Hematopoietic multipotent progenitor cell treated with erythropoietin and hydrocortisone succinate and interleukin-3 and kit ligand, for 6 days (in vitro differentiated cells): ENCODE measurements at places on chromosomes 1 and 21.

DNA sequence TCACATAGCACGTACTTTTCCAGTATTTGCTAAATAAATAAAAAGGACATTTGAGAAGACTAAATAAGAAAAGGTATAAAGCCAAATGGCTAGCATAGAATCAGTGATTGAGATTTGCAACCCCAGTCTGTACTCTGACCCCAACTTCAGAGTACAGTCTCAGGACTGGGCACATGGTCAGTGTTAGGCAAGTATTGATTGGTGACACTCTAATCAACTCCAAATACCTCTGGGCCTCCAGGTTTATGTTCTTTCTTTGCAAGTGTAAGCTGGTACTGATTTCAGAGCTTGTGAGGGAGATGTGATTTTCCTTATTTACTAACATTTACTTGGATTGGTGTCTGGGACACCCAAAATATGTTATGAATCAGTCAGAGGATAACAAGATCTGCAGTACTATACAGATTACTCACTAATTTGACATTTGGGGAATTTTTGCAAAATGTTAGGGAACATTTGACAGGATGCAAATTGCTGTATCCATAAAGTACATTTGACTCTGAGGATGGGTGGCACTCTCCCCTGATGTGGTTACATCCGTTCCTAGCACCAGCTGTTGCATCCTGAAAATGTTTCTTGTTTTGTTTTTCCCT lies 34.2 kb downstream of the LMO4 start:
- no peak for DNase-seq

DNA sequence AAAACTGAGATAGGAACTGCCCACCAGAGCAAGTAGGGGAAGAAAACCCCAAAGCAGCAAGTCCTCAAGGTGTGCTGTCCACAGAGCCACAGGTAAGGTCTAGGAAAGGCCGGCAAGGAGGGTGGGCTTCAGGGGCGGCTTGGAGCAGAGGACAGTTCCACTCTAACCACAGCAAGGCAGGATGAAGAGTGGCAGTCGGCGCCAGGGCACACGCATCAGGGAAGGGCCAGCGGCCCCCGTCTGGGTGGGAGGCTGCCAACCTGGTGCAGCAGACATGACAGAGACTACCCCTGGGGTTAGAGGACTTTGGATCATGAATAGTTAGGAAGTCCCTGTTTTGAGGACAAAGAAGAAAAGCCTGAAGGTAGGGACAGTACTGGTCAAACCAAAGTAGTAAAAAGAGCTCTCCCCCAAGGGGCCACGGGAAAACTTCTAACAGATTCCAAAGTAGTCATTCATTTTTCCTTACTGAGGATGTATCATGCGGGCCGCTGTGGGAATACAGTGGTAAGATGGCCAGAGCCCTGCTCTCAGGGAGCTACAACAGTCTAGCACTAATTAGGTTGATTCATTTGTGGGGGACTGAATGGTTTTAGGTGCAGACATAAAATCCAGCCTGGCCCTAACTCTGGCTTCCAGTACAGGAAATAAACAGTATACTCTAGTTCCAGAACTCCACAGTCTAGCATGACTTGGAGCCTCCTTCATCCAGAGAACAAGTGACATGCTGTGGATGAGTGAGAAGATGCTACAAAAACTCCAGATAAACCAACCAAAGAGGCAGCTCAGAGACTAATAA lies 3.5 kb upstream of the RAP1GAP start:
- no peak for DNase-seq

DNA sequence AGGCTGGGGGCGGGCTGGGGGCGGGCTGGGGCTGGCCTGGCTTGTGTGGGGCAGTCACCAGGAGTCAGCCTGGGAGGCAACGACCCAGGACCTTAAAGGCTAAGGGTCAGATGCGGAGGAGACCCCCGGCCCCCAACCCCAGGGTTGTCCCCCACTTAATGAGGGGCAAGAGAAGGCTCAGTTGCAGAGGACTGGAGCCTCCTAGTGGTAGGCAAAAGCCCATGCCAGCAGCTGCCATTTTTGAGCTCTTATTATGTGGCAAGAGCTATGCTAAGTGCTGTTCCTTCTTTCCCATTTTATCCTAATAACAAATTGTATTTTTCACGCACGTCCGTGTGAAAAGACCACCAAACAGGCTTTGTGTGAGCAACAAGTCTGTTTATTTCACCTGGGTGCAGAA lies 8.0 kb downstream of the KIAA1614 start:
- peak; percentile 19 for DNase-seq

GRCh38 chr1:186653312-186653711 lies 26.9 kb downstream of the PTGS2 start:
- DNase-seq, result no peak

GRCh38 chr1:35808450-35809113 lies 766 bp downstream of the AGO4 start:
- DNase-seq, result peak; percentile 61

GRCh38 chr21:26377111-26377694 lies 195.9 kb downstream of the CYYR1 start:
- no peak for DNase-seq

- no peak for DNase-seq
Observed at GRCh38 chr1:15137809-15138208, 15.7 kb upstream of the TMEM51 start.

GRCh38 chr1:193456811-193457280 lies 270.4 kb upstream of the B3GALT2 start:
- DNase-seq, result no peak

DNA sequence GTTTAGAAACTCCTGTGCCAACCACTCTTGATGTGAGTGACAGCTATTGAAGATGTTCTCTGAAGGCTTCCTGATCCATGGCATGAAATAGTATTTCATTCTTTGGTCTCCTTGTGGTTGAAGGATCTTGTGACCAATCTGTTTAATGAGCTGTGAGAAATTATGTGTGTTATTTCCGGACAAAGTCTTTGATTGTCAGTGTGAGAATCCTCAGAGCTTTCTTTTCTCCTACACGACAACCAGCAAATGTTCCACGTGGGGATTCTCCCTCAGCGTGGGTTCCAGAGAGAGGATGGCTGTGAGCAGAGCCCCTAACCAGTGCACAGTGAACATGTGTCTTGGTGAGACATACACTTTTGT lies 45.0 kb upstream of the HOOK1 start:
- no peak for DNase-seq

GRCh38 chr1:231541842-231542241 lies 13.4 kb downstream of the TSNAX start:
- DNase-seq, result no peak

DNA sequence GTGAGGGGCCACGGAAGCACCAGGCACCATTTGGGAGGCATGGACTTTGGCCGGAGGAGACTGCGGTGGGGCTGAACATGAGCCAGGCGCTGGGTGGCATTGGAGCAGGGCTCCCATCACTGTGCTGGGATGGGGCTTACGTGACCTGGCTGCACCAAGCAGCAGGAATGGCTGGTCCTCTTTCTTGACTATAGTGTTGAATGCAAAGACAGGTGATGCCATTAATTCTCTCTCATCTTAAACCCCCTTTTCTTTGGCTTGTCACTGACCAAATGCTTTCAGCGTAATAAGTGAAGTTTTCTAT lies 447.9 kb downstream of the CAMTA1 start:
- no peak for DNase-seq

DNA sequence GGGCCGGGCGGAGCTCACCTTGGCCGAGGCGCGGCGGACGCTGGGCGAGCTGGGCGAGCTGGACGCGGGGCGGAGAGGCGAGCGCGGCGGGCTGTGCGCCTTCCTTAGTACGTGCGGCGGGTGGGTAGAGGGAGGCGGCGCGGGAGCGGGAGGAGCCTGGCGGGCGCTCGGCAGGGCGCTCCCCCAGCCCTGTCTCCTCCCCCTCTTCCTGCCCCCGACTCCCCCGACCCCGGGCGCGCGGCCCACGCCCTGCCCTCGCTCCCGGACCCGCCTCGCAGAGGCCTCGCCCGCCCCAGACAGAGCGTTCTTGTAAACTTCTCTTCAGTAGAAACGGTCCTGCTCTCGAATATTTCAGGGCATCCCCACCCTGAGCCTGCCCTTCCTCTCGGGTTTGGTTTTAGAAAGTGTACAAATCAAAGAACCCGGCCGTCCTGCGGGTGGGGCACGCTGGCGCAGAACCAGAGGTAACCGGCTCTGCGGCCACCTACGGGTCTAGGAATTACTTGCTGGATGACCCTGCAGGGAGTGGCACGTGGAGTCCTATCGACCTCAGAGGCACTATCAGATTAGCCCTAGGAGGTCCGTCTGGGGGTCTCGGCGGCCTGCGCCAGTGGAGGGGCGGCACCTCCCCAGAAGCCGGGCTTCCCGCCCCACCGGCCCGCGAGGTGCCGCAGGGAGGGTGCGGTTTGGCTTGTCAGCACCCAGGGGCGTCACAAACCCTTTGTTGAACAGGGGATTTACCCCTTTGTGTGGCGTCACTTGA lies at the start of gene S100A10:
TSS of gene S100A10 (minus strand) at position 126 of the 763 bp plus-strand sequence. CDS start 7,629 bp downstream, outside the sequence.
- DNase-seq, result peak; percentile 79

- DNase-seq, result no peak
Observed at GRCh38 chr1:30596891-30597290, 126.5 kb downstream of the MATN1 start.

DNA sequence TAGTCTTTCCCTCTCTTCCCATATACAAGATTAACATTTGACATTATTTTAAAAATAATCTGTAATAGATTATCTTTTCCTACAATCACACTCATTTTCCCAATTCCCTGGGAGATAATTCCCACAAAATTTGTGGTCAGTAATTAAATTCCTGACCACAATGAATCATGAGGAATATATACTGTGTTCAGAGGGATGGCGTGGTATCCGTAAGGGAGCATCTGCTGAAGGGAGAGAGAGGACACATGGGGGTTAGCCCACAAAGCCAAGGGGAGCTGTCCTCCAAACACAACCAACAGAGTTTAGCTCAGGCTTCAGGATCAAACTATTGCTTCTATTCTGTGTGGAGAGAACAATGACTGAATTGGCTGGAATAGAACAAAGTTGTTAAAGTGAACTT lies 57.1 kb upstream of the PPP2R5A start:
- DNase-seq, result no peak

- DNase-seq, result no peak
Observed at GRCh38 chr1:78297836-78298235, 192.9 kb upstream of the PTGFR start.

DNA sequence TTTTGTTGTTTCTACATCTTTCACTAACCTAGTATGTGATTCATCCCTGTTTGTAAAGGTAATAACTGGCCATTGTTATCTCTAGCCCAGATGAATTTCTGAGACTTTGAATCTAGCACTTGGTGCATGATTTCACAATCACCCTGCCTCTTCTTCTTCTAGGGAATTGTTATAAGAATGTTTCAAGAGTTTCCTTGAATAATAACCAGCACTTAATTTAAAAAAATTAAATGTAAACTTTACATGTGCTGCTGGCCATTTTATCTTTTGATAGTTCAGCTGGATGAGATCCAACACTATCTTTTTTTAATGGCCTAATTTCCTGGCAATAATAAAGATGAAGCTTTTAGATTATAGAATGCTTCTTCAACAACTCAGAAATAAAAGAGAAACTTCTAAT lies 31.8 kb downstream of the UBE2U start:
- no peak for DNase-seq

DNA sequence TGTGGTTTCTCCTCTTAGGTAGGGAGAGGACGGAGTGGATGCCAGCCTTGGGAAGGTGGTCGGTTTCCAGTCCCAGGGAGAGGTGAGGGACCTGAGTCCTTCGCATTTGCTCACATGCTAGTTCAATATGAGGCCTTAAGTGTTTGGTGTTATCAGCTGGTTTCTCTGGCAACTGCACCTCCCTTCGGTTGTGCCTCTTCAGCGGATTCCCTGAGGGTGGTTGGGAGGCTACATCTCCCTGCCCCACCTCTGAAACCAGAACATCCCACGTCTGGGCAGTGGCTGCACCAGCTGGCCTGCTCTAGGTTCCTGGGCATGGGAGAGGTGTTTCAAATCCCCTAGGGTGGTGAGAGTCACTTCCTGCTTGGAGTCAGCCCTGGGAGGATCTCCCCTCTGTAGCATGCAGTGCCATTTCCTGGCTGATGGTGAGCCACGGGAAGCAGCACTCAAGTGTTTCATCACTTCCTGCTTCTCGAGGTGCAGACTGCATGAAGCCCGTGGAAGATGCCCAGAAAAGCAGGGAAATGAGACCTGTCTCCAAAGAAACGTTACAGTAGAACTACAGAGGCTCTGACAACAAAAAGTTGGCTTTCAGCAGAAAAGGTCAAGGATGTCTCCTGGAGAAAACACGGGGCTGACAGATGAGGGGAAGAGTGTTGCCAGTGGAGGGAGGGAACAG lies 4.5 kb downstream of the TMEM125 start:
- peak; percentile 24 for DNase-seq

GRCh38 chr1:86084998-86085397 lies 71.6 kb downstream of the COL24A1 start:
- no peak for DNase-seq

GRCh38 chr1:94336991-94337390 lies 81.2 kb upstream of the ABCD3 start:
- DNase-seq, result no peak

DNA sequence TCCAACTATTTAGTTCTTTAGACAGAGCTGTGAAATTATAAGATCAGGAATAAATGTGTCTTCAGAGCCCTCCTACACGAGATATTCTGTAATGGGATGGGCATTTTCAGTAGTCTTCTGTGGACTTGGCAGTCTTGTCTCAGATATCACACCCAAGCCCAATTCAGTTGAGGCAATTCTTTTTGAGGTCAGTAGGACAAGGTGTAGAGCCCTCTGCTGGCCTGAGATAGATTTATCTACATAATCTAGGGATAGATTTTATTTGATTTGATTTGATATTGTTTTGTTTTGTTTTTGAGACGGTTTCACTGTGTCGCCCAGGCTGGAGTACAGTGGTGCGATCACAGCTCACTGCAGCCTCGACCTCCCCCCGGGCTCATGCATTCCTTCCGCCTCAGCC lies 77.5 kb downstream of the FMN2 start:
- peak; percentile 7 for DNase-seq

DNA sequence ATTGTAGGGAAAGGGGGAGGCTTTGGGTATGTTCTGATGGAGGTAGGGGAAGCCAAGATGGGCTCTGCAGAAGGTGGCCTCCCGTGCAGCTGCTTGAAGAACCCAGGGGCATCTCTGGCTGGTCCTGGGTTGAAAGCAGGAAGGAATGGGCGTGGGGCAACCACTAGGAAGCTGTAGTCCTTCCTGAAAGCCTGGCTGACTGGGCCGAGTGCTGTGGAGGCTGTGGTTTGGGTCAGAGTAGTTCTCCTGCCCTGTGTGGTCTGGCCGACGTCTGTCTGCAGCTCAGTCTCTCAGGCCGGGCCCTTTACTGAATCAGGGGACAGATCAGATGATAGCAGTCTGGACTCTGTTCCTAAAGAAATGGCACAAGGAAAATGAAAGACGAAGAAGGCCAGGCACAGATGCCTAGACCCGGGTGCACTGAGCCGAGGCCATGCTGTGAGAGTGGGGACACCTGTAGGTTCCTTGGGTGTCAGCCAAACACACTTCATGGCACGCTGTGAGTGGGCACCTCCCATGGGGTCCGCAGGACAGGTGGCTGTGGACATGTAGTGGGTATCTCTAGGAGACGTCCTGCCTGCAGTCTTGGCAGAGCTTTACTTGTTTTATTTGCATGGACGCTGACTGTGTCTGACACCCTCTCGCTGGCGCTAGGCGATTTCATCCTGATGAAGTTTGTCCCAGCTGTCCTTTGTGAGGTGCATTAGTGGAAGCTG lies 87.0 kb downstream of the POFUT2 start:
- peak; percentile 27 for DNase-seq

GRCh38 chr1:21285055-21285372 lies 5.2 kb downstream of the ECE1 start:
- DNase-seq, result no peak
